ENCODE measurements at places on chromosomes 12 and 14. TPM values are rescaled to one million over a fixed set of nuclear protein-coding genes. Genes with fewer than 3 reads are reported as not detected.

The NUAK1 gene
- 3.3 TPM for total RNA-seq

The BRI3BP gene
- total RNA-seq, result 12.2 TPM

The OASL gene
- total RNA-seq, result 2.9 TPM

The TAS2R9 gene
- total RNA-seq, result not detected

The RNASE3 gene
- total RNA-seq, result 16.7 TPM

The KRT1 gene
- total RNA-seq, result 1.2 TPM

The IRF2BPL gene
- 60.2 TPM for total RNA-seq

The GNPTAB gene
- total RNA-seq, result 45.4 TPM

DNA sequence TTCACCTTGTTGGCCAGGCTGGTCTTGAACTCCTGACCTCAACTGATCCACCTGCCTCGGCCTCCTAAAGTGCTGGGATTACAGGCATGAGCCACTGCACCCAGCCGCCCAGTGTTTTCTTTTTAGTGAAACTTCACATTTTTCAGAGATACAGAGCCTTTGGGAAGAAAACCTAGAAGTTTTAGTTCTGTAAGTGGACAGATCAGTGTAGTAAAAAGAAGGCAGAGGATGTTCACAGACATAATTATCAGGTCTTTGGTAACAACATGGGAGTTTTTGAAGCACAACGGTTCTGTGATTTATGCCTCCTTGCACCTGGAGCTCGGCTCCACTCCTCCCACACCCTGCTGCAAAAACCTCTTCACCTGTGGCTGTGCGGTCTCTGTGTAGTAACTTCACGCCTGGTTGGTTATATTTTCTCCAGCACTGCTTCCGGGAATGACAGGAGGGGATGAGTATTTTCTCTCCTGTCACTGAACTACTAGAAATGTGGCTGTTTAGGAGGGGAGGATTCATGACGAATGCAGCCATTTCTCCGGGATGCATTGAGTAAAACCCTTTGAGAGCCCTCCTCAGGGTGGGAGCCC is 67.0 kb downstream of the ARF6 start:
- no peak for DNase-seq

- DNase-seq, result peak; percentile 94
Measured at GRCh38 chr14:99682809-99683618, 1.1 kb upstream of the CYP46A1 start.

- DNase-seq, result peak; percentile 85
Measured at GRCh38 chr12:52873832-52874572, 25.2 kb upstream of the KRT78 start.

GRCh38 chr12:18955594-18955993 is 173.9 kb upstream of the PLEKHA5 start:
- no peak for DNase-seq

- DNase-seq, result no peak
Measured at GRCh38 chr12:21509768-21510167, 8.2 kb downstream of the GOLT1B start.

DNA sequence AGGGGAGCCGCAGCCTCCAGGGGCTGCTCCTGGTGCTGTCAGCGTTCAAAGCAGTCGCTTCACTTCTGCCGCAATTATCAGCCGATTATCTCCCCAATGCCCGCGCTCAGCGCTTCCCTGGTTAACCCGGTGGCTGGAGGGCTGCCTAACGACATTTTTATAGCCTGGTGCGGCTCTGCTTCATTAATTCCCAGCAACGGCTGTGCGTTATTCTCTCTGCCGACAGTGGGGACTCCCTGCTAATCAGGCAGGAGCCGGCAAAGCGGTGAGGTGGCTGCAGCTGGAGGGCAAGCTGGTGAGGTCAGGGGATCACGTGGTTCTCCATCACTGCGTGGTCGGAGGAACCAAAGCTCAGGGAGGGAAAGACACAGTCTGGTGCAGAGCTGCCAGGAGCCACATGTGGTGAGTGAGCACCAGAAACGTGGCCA is 62.9 kb downstream of the GLRX5 start:
- no peak for DNase-seq

GRCh38 chr12:100404769-100405407 is 48.0 kb downstream of the SLC17A8 start:
- DNase-seq, result no peak

DNA sequence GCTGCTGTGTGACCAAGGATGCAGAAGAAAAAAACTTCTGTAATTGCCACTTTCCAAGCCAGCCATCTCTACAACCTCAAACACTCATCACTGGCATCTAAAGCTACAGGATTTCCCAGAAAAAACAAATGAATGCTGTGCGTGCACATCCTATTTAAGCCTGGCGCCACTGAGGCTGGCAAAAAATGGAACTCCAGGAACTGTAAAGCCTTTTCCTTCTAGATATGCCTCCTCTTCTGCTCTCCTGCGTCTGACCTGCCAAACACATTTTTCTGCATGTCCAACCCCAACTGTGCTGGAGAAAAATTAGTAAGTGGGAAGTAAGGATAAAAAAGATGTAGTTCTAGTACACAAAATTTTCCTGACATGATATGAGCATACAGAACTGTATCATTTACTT is 184.9 kb downstream of the ITPR2 start:
- no peak for DNase-seq

- DNase-seq, result no peak
Measured at GRCh38 chr12:96121271-96121711, 72.9 kb upstream of the ELK3 start.

GRCh38 chr14:31083781-31084180 is 57.6 kb upstream of the STRN3 start:
- no peak for DNase-seq

DNA sequence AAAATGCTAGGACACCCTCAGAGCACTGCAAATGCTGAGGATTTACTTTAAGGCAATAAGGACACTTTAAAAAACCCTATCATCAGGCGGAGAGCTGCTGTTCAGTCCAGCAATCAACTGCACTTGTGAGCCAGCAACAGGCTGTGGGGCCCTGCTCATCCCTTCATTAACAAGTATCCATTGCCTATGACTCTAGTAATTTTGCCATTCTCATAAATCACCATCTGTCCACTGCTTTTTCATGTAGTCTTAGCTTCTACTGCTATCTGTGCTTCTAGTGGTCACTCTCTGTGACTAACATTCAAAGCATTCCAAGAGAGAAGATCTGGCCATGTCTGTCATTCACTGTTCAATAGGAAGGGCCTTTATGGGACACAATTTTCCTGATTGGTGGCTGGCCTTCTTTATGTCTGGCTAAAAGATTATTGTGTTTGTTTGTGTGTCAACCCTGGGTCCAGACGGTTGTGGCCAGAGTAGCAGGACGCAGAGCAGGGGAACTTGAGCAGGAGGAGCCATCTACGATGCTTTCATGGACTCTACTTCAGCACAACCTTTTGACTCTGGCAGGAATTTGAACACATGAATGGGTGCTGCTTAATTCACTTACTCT is 3.6 kb upstream of the KRAS start:
- no peak for DNase-seq

GRCh38 chr12:25320123-25321006 is 69.6 kb upstream of the KRAS start:
- no peak for DNase-seq

- DNase-seq, result no peak
Measured at GRCh38 chr12:44863867-44864266, 12.2 kb downstream of the NELL2 start.

DNA sequence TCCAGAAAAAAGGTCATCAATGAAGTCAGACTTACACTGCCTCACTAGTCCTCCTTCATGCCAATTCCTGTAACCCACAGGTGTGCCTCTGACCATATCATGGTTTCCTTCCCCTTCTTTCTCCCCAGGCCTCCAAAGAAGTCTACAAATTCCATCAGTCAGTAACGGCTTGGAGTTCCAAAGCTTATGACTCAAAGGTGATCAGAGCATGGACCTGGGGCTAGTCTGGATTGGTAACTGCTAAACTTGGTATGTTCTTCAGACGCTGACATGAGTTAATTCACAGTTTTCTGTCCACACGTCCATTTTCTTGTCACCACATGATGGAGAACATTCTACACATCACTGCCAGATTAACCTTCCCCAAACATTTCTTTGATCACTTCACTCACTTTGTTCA is 560.4 kb downstream of the ETNK1 start:
- no peak for DNase-seq

DNA sequence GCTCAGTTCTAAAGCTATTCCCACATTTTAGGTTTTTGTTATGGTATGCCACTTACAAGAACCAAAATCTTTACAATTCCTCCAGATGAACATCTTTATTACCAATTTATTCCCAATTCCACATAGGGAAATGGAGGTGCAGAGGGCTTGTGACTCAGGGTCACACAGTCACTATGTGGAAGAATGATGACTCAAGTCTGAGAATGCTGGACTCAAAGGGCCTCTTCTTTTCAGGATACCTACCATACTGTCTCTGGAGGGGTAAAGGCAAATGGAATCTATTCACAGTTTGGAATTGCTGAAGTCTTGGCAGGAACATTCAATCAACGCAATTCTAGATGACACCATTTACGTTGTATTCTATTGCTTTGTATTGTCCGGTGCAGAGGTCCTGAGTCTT is 48.2 kb upstream of the MANSC4 start:
- DNase-seq, result no peak

DNA sequence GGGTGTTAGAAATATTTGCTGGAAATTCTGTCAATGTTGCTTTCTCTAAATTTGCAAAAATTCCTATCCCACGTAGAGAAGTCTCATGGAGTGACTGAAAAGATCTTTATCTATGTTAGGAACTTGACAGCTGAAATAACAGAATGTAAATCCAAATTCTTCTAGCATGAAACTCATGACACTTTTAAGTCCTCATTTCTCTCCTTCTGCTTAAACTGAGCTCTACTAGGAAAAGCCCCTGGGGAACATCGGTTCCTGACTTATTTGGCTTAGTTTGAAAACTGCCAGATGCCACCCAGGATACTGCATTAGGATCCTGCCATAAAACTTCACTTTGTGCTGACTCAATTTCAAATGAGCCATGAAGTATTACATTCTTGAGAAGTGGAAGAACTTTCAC is 426.0 kb downstream of the GALC start:
- DNase-seq, result no peak

GRCh38 chr14:60642270-60643140 is 6.8 kb downstream of the SIX1 start:
- DNase-seq, result no peak

GRCh38 chr12:124866883-124867400 is 3.3 kb upstream of the SCARB1 start:
- DNase-seq, result no peak

DNA sequence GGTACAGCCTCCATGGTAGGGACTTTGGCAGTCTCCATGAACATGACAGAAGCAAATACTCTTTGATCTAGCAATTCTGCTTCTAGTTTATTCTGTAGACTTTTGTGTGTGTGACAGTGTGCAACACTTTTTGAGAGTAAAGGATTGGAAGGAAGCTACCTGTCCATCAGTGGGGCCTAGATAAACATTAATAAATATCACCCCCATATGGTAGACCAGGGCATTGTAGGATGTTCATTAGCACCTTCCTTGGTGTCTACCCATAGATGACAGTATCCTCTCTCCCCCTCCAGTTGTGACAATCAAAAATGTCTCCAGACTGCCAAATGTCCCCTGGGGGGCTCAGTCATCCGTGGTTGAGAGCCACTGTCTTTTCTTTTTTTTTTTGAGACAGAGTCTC is 10.8 kb downstream of the SNRNP35 start:
- no peak for DNase-seq

GRCh38 chr12:52183544-52183910 is 8.3 kb downstream of the KRT80 start:
- no peak for DNase-seq

- no peak for DNase-seq
Measured at GRCh38 chr12:89251342-89252271, 100.7 kb downstream of the DUSP6 start.
